ENCODE measurements at places on chromosomes 5 and 9.

GRCh38 chr5:135671966-135672365, 93.2 kb upstream of the CXCL14 start:
- DNase-seq, result no peak

DNA sequence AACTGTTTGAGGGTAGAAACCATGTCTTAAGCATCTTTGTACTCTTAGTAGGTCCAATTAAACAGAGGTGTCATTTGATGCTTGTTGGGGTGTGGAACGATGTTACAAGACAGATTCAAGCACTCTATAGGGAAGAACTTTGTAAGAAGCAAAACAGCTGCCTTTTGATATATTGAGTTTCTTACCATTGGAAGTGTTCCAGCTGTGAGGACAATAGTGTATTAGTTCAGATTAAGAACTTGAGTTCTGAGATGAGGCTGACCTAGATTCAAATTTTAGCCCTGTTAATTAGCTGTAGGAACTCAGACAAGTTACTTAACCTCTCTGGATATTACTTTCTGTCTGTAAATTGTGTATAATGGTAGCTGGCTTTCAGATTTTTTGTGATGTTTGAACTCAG, 19.6 kb upstream of the ZNF462 start:
- DNase-seq, result no peak

GRCh38 chr5:43429016-43429415, 16.8 kb upstream of the CCL28 start:
- no peak for DNase-seq

- DNase-seq, result no peak
Measured at GRCh38 chr5:151699071-151699901, 12.6 kb upstream of the SPARC start.

GRCh38 chr5:78605611-78606010, 43.0 kb downstream of the LHFPL2 start:
- DNase-seq, result no peak

DNA sequence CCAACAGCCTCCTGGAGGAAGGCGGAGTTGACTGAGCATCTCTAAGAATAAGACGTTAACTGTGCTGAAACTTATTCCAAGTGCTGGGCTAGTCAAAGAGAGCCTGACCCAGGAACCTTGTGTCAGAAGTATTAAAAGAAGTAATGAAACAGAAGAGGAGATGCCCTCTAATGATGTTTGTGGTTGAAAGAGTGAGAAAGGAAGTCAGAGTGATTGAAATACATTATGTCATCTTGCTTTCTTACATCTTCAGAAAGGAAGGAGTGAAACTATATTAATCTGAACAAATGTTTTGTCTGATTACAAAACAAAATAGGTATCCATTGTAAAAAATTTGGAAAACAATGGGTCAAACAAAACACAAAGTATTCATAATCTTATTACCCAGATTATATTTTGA, 460.7 kb downstream of the NTRK2 start:
- no peak for DNase-seq

- no peak for DNase-seq
Measured at GRCh38 chr9:89398621-89399020, 80.3 kb downstream of the SECISBP2 start.

GRCh38 chr9:86685556-86685955, 261.8 kb downstream of the GAS1 start:
- DNase-seq, result no peak

GRCh38 chr9:72983512-72984225, 30.8 kb upstream of the ALDH1A1 start:
- DNase-seq, result no peak
